ENCODE measurements at places on chromosomes 1 and 21. TPM values are rescaled to one million over a fixed set of nuclear protein-coding genes. Genes with fewer than 3 reads are reported as not detected.

COL24A1 gene
- 0.36 TPM for total RNA-seq

LCE3E gene
- not detected for total RNA-seq

TENT5C gene
- total RNA-seq = 0.54 TPM

AADACL3 gene
- total RNA-seq = not detected

CD48 gene
- not detected for total RNA-seq
